ENCODE measurements at places on chromosomes 6 and 20.

DNA sequence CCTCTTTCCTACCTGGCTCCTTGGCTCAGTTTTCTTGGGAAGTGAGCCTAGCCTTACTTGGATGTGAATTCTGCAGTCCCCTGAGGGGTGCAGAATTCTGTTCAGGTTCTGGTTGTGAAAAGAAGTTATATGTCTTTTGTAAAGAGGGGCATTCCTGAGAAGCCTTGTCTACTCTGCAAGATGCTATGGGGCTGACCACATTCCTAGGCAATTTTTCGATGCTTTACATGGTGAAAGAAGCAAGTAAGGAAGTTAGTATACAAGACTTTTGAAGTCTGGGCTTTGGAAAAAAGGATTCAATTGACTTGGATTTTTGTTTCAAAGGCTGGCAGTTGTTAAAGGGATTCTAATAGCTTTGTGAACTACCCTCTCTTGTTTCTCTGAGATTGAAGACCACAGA lies 167.9 kb upstream of the STMND1 start:
- no peak for DNase-seq

GRCh38 chr6:145893586-145893985 lies 70.6 kb downstream of the SHPRH start:
- DNase-seq, result peak; percentile 54

GRCh38 chr20:8352486-8352885 lies 220.4 kb downstream of the PLCB1 start:
- no peak for DNase-seq

DNA sequence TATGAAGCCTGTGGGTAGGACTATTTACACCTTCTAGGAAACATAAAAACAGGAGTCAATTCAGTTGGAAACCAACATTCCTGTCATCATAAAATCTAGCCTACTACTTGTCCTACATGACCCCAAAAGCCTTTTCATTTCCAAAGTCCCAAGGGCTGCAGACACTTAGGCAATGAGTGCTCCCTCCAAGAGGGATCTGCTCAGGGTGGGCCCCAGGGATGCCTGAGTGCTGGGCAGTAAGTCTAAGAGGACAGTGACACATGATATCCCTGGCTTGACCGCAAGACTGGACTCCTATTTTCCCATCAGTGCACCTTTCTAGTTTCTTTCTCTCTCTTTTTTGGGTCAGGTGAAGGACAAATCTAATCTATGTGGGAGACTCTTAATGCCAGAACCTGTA lies 1101.3 kb downstream of the GRIK2 start:
- DNase-seq, result no peak

DNA sequence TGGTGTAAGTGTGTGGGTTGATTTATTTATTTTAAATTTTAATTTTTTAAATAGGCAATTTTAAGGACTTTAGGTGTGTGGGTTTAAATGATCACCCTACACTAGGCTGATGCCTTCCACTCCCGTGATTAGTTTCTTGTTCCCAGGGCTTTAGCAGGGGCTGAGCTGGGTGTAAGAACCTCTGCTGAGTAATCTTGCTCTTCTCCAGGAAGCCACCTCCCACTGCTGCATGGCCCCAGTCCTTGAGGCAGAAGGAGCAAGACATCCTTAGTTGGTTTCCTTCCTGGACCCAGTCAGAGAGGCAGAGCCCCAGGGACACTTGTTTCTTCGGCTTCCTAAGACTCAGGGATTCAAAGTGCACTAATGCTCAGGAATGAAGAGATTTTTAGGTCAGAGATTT lies 19.8 kb upstream of the CDC5L start:
- DNase-seq, result no peak

GRCh38 chr20:61835301-61835700 lies 230.4 kb downstream of the TAF4 start:
- DNase-seq, result no peak

- DNase-seq, result peak; percentile 66
Measured at GRCh38 chr6:142030115-142030619, 102.6 kb upstream of the GJE1 start.

DNA sequence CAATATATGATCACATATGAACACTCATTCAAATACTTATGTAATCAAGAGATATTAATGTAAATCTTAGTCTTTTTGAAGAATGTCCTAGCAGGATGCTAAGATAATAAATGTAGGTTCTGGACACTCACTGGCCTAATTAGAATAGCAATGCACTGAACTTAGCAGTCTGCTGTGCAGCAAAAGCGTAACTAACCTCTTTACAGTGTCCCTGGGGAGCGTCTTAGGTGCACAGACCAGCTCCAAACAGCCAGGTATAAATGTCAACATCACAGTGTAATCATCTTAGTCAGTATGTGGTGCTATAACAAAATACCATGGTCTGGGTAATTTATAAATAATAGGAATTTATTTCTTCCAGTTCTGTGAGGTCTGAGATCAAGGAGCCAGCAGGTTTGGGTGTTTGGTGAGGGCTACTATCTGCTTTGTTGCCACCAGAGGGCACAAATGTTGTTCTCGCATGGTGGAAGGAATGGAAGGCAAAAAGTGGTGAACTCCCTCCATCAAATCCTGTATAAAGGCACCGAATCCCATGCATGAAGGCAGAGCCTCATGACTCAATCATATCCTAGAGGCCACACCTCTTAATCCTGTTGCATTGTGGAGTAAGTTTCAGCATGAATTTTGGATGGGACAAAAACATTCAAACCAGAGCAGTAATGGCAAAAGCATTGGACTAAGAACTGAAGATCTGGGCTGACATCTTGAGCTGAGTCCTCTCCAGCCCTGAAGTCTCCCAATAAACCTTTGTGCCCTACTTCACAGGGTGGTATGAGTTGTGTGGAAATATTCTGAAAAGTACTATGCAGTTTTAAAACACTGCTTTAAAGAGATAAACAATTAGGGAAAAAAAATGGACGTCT lies 41.8 kb upstream of the FOXO3 start:
- peak; percentile 37 for DNase-seq

DNA sequence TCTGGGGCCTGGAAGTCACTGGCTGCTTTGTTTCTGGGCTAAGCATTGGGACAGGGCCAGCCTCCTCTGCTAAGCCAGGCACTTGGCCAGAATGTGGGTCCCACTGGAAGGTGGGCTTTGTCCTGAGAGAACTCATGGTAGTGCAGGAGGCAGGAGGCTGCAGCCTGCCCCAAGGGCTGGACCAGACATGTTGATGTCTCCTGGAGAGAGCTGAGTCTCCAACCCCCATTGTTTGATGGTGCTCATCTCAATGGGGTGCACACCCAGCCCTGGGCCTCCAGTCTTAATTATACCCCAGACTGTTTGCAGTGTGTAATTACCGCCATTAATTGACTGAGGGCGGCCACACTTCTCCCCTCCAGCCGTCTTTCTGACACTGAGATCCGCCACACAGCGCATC lies 220.5 kb upstream of the PMEPA1 start:
- DNase-seq, result no peak

DNA sequence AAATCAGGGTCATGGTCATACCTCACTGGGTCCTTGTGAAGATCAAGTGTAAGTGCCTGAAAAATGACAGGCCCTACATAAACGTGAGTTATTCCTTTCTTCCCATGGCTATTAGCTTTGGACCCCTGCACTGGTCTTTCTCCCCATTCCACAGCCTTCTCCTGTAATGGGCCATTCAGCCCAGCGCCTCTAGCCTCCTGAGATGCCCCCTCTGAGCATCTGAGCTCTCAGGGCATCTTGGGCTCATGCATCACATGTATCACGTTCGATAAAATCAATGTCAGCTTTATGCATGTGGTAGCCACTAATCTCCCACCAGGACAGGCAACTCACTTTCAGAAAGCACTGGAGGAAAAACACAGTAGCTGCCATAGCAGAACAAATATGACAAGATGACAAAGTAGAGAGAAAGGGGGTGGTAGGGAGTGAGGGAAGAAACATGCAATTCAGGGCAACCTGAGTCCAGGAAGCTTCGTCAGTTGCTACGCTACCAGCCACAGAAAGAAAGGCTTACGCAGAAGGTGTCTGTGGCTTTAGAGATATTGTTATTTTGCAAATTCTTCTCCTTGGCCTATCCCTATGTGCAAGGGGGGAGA lies 498.8 kb downstream of the PTPRT start:
- no peak for DNase-seq

- DNase-seq, result no peak
Measured at GRCh38 chr20:21340991-21341697, 38.0 kb downstream of the XRN2 start.

- no peak for DNase-seq
Measured at GRCh38 chr6:42441697-42442081, 10.0 kb downstream of the TRERF1 start.

DNA sequence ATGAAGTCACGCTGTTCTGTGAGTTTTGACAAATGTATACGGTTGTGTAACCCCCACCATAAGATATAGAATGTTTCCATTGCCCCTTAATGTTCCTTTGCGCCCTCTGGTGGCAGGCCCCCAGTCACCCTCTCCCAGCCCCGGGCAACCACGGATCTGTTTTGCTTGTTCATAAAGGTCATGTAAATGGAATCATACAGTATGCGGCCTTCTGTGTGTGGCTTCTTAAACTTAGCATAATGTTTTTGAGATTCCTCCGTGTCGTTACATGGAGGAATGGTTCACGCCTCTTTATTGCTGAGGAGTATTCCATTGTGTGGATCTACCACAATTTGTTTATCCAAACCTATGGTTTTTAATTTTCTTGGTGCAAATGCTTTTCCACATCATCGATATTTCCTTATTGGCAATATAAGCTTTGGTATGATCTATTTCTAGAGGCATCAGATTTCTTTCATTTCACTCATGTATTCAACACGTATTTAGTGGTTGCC lies 28.4 kb downstream of the LYRM2 start:
- DNase-seq, result peak; percentile 84

DNA sequence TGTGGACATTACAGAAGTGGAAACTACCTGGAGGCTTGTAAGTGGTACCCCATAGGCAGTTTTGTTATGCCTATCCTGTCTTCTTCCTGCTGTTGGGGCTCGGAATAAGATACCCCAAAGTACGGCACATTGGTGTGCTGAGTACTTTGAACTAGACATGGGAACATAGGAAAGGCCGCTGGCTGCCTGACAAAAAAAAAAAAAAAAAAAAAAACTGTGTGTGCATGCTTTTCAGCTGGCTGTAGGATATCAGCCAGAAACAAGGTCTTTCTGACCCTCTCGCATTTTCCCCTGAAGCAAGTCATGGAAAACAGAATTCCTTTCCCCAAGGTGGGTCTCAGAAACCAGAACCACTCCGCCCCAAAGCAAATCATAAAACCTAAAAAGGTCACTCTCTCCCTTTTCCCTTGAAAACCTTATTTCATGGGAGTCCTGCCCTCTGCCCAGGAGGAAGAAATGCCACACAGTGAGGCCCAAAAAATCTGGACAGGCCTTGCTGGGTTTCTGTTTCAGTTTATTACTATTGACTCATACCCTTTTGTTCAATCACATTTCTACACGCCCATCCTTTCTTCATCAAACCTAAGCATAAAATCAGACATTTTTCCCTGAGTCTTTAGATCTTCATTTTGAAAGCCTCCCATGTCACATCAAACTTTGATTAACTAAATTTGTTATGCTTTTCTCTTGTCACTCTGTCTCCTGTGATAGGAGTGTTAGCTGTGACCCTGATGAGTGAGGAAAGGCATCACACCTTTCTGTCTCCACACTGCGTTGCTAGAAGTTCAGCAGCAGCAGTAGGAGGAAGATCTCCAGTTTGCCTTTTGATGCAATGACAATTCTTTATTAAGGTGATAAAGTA lies 17.2 kb downstream of the SLC2A12 start:
- no peak for DNase-seq

- DNase-seq, result no peak
Measured at GRCh38 chr20:19743640-19743995, 14.4 kb upstream of the RIN2 start.
